ENCODE measurements at places on chromosomes 7 and 10.
A peak's percentile ranks its signal among the peaks of the same experiment; 100 is the strongest.

DNA sequence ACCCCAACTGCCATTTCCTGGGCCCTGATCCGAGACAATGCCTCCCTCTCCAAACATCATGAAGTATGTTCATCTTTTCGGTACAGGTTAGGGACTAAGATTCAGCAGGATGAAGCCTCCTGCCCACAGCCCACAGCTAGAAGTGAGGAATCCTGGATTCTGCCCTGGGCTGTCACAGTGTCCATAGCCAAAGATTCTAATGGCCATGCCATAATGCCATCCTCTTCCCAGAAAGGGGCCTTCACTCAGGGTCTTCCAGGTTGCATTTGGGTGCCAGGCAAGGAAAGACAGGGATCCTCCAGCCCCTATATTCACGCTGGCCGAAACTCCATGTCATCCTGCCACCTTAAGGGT lies 15.7 kb upstream of the ZMIZ1 start:
- DNase-seq = no peak

DNA sequence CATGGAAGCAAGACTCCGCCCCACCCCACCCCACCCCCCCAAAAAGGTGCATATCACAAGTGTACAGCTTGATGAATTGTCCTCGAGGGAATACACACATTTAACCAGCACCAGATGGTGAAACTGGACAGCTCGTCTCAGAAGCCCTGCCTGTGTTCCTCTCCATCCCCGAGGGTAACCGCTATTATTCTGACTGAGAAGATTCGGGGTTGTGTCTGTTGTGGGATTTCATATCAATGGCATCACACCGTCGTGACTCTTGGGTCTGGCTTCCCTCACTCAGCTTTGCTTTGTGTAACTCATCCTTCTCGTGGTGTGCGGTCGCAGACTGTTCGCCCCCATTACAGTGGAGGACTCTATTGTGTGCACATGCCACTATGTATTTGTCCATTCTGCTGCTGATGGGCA lies 18.9 kb downstream of the PODXL start:
- DNase-seq = no peak

DNA sequence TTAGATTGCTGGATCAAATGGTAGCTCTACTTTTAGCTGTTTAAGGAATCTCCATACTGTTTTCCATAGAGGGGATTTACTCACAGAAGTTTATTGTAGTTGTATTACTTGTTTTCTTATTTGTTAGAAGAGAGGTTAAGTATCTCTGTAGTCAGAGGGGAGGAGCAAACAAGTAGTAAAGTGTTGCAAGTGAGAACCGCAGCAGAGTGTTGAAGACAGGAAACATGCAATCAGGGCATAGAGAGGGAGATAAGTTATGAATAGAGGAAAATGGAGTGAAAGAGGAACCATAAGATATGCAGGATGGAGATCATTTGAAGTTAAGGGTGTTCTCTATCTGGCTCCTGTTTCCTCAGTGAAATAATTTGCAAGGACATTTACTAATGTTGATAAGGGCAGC lies 331.4 kb upstream of the TMEM229A start:
- DNase-seq = peak; percentile 12

DNA sequence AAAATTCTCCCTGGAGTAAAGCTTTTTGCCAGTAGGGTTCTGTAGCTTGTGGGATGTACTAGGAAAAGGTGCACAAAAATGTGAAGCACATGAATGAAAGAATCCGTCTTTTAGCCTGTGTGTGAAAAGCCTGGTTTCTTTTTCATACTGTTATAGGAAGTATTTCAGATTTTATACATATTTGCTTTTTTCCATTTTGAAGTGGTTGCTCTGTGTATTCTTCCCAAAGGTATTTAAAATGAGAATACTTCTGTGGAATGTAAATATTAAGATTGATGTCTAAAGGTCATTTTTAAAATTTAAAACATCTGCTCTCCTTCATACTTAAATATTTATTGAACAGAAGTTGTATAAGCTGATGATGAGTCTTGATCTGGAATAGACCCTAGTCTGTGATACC lies 96.8 kb downstream of the CDK14 start:
- DNase-seq = no peak

GRCh38 chr7:159022238-159022993 lies 122.3 kb downstream of the VIPR2 start:
- no peak for DNase-seq

- no peak for DNase-seq
These were observed 180.0 kb upstream of the INHBA start for GRCh38 chr7:41882745-41883420.

GRCh38 chr10:10930979-10931743 lies 86.5 kb upstream of the CELF2 start:
- DNase-seq = no peak

DNA sequence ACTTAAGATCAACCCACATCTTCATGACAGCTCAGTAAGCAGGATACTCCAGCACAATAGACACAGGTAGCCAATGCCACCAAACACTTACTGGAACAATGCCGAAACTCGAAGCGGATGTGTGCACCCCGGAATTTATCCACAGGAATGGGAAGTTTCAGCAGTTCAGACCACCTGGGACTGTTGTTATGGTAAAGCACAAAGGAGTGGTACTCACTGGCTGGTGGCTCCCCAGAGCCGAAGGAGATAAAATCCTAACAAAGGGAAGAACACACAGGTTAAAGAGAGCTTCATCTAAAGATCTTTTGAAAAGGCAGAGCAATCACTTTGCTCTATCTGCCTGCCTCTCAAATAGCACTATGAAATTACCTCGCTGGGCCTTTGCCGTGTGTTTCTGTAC lies 305.9 kb downstream of the DOCK4 start:
- no peak for DNase-seq

DNA sequence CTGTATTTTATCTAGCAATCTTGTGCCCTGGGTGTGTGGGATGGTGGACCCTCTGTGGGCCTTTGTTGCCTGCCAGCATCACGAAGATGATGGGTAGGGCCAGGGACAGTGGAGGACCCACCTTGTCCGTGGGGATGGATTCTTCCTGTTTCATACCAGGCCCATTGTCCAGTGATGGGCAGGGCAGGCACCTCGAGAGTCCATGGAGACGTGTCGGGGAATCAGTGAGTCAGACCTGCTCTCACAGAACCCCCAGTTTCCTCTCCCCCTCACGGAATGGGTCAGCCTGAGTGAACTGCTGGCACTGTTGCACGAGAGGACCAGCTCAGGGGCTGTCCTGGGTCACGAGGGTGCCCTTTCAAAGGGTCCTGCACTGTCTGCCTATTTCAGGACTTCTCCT lies 401.2 kb downstream of the RPS24 start:
- no peak for DNase-seq

DNA sequence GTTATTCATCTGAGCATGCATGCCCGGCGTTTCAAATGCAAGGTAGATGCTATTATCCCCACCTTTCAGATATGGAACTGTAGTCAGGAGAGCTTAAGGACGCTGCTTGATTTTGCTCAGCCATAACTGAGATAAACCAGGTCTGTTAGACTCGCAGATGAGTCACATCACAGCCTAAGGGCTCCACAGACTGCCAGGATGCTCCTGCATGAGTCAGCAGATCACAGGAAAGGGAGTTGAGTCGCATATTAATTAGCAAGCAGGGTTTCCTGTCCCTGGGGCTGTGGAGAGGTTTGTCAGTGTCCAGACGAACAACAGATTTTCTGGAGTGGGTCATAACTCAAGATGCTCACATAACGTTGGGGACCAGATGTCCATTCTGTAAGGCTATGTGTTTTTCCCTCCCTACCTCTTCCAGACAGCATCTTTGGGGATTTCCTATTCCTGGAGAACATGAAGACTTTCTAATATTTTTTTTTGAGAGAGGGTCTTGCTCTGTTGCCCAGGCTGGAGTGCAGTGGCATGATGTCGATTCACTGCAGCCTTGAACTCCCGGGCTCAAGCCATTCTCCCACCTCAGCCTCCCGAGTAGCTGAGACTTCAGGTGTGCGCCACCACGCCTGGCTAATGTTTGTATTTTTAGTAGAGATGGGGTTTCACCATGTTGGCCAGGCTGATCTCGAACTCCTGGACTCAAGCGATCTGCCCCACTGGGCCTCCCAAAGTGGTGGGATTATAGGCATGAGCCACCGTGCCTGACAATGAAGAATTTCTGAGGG lies 36.7 kb downstream of the PFKFB3 start:
- peak; percentile 88 for DNase-seq

- DNase-seq = no peak
These were observed 22.0 kb downstream of the MBL2 start for GRCh38 chr10:52750629-52751028.

- DNase-seq = no peak
These were observed 60.9 kb downstream of the RBM20 start for GRCh38 chr10:110704906-110705476.

- DNase-seq = no peak
These were observed 11.8 kb downstream of the OSBPL3 start for GRCh38 chr7:24968165-24968564.

DNA sequence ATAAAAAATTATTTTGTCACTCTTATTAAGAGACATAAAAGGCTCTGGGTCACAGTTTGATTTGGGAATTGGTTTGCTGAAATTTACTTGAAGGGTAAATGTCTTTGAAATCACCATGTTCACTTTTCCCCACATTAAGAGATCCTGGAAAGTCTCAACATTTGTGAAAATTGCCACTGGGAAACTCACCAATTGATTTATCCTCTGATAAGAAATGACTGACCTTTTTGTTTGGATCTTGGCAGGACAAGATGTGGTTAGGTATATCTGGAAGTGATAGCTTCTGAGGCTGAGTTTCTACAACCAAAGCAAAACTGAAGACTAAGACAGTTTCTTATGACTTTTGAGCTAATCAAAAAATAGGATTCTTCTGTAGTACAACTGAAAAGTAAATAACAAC lies 107.1 kb upstream of the TMEM106B start:
- DNase-seq = no peak

DNA sequence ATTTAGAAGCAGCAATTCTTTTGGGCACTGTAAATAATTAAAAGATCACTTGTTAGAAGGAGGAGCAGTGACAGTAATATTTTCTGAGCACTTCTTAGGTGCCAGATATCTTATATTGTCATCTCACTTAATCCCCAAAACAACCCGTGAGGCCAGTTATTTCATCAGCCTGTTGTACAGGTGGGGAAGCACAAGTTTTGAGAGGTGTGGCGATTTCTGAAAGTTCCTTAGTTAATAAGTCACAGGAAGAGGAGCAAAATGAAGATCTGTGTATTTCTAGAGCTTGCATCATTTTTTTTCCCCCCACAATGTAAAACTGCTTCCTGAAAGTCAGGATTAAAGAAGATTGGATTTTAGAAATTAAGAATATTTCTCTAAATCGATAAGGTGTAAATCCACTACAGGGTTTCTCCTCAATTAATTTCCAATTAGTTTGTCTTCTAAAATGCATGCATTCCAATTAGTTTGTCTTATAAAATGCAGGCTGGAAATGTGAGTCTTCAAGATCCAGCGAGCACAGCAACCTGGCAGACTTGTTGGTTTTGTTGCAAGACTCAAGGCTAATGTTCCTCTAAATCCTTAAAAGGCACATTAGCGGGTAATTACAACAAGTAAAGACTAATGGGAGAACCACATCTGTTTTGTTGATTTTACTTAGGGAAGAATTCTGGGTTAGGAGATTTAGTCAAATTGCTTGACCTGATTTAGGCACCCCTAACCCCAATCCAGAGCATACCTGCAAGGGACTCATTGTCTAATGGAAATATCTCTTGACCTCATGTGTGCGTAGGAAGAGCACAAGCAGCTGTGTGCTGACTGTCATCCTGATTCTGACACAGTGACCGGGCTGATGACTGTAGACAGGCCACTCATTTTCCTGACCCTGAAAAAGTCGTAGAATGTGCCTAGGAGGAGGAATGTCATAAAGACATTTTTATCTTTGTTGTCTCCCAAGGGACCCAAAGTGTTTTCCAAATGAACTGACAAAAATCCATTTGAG lies 272.0 kb downstream of the BAMBI start:
- DNase-seq = no peak

DNA sequence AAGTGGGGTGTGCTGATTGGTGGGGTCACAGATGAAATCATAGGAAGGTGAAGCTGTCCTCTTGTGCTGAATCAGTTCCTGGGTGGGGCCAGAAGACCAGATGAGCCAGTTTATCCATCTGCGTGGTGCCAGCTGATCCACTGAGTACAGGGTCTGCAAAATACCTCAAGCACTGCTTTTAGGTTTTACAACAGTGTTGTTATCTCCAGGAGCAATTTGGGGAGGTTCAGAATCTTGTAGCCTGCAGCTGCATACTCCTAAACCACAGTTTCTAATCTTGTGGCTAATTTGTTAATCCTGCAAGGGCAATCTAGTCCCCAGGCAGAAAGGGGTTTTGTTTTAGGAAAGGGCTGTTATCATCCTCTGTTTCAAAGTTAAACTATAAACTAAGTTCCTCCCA lies 17.0 kb upstream of the IFRD1 start:
- DNase-seq = peak; percentile 28

DNA sequence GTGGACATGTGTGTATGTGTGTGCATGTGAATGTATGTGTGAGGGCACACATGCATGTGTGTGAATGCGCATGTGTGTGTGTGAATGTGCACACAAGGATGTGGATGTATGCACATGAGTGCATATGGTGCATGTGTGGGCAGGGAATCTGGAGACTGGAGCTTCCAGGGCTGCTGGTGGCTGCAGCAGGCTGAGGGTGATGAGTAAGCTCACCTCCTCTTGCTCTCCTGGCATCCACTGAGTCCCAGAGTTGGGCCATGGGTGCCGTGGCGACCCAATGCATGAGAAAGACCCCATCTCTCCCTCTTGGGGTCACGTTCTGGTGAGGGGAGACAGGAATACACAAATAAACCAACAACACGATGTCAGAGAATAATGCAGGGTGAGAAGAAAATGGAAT lies 33.3 kb upstream of the COL13A1 start:
- DNase-seq = no peak

GRCh38 chr7:49453486-49453885 lies 320.0 kb upstream of the VWC2 start:
- DNase-seq = no peak

Measured in KBM-7 (cell line).